ENCODE measurements at places on chromosomes 1 and 21.

DNA sequence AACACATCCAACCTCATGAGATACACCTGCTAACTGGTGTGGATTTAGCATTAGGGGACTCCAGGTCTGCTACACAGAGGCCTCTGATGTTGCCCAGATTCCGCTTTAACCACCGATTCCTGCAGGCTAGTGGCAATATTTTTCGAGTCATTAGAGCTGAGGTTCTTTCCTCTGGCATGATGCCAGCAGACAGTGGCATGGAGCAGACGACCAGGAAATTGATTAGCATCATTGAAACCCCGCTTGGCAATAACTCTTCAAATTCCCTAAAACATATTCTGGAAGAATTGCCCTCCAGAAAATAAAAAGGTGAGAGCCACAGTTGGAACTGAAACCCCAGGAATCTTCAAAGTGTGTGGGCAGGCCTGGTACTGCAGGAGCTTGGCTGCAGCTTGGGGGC is 28.4 kb upstream of the ETV3 start:
- DNase-seq, result no peak

DNA sequence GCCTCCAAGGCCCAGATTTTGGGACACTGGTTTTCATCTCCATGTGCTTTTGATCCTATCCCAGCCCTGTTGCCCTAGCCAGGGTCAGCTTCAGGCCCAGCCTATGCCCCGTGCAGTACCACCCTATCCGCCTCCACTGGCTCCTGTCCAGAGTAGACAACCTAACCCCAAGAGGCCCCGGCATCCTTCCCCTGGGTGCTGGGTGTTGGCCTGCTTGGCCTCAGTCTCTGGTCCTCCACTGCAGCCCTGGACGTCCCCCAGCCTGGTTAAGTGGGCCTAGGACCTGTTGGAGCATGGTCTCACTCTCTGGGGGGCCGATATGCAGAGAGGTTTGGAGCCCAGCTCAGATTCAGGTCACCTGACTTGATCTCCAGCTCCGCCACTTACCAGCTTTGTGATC is 1.6 kb downstream of the CSF3R start:
- no peak for DNase-seq

GRCh38 chr1:99571092-99571734 is 74.7 kb upstream of the PALMD start:
- DNase-seq, result no peak

GRCh38 chr21:45921917-45922316 is 59.7 kb upstream of the COL6A1 start:
- no peak for DNase-seq

- peak; percentile 75 for DNase-seq
Measured at GRCh38 chr1:161185282-161185682, 8.0 kb upstream of the B4GALT3 start.
